Islet precursor cell (in vitro differentiated cells): ENCODE measurements at places on chromosomes 7 and 10.

DNA sequence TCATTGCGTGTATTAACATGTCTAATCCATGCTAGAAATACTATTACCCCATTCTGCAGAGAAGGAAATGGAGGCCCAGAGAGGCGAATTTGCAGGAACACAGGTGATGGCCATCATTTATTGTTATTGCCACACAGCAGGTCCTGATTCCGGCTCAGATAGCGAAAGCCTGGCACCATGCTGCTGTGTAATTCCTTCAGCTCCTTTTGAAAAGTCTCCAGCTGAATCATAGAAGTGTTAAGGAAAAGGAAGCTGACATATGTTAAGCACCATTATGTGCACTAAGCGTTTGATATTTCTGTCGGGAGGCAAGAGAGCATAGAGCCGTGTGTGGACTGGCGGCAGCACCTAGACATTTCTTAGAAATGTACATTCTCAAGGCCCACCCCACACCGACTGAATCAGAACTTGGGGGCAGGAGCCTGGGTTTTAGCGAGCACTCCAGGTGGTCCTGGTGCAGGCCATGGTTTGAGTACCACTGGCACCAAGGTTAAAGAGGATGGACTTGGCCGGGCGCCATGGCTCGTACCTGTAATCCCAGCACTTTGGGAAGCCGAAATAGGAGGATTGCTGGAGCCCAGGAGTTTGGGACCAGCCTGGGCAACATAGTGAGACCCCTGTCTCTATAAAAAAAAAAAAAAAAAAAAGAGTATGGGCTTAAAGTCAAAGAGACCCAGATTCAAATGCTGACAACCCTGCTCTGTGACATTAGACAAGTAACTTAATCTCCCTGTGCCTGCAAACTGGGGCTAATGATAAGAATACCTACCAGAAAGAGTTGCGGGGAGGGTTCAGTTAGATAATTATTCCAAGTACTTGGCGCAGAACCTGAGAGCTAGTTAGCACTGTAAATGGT is 52.2 kb downstream of the UNC5B start:
- DNase-seq = no peak

- no peak for DNase-seq
Observed at GRCh38 chr7:33959676-33960075, 54.3 kb downstream of the BMPER start.

- peak; percentile 54 for DNase-seq
Observed at GRCh38 chr10:130635528-130635927, 499.3 kb downstream of the GLRX3 start.

DNA sequence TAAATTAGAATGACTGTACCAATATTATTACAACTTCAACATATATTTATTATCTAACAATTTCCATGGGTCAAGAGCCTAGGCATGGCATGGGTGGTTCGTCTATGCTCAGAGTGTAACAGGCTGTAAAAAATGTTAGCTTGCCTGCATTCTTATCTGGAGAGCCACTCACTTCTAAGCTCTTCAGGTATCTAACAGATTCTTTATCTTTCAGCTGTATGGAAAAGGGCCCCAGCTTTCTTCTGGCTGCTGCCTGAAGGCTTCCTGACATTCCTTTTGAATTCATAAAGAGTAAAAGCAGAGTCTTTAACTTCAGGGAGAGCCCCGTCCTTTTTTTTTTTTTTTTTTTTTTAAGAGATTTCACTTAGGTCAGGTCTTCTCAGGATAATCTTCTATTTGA is 648.8 kb downstream of the NXPH1 start:
- peak; percentile 66 for DNase-seq

DNA sequence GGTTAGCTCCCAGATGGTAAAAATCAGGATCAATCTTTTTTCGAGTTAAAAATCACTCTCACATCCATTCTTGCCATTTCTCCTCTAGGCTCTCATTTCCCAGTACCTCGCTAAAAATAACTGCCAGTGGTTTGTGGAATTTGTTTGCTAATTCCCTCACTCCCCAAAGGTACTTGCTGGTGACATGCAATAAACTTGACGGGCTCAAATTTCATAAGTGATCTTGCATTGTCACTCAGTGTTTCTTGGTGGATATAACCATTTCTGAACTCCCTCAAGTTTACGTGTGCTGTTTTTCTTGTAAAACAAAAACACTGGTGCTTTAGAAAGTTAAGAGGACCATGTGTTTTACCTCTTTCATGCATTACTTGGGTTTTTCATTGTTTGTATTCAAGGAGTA is 399.2 kb upstream of the MKI67 start:
- DNase-seq = no peak

DNA sequence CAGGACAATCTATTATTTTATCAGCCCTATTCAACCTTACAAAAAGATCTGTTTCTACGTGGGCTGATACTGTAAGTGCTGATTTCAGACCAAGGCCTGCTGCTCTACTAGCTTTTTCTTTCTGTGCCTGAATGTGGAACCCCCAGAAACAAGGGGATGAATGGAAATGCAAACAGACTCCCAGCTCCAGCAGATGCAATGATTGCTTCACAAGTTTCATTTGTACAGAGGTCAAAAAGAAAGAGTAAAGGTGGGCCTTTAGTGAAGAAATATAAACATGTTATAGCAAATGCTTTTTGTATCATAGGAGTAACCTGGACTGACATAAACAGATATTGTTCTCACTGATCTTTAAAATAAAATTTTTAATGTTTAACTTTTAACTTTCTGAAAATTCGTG is 130.2 kb upstream of the SLC25A13 start:
- no peak for DNase-seq

DNA sequence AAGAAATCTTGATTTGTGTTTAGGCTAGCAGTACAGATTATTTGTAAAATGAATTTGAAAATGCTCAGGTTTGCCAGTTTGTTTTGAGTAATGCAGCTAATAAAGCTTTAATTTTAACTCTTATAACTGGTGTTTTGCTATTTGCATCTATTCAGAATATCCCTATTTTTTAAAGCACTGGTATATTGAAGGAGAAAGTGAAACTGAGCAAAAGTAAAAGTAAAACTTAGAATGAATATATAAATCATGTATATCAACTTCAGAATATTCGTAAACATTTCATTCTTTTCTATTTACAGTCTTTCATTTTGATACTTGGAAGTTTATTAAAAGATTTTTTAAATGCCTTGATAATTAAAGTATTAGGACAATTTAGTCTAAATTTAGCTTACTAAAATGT is 26.2 kb downstream of the TASOR2 start:
- DNase-seq = no peak

- DNase-seq = no peak
Observed at GRCh38 chr10:70063418-70064098, 10.9 kb downstream of the MACROH2A2 start.

GRCh38 chr10:74921744-74922143 is 95.3 kb downstream of the KAT6B start:
- DNase-seq = no peak
